Naive thymus-derived CD4-positive, alpha-beta T cell (primary cell): ENCODE measurements at places on chromosomes 13 and 19. TPM values are rescaled to one million over a fixed set of nuclear protein-coding genes. Genes with fewer than 3 reads are reported as not detected.

GRCh38 chr13:97583907-97584497, 150.0 kb downstream of the RAP2A start:
- no peaks in the 10 kb centered on the region for H3K4me1 ChIP-seq
- no peak for DNase-seq
- H3K27ac ChIP-seq: no peak overlapping the region
- no peaks in the 10 kb centered on the region for H3K27me3 ChIP-seq

The CGB1 gene
- total RNA-seq: not detected

- no peak overlapping the region for H3K4me3 ChIP-seq
- no peak for DNase-seq
- no peaks in the 10 kb centered on the region for H3K4me1 ChIP-seq
- H3K27ac ChIP-seq: no peak overlapping the region
Observed at GRCh38 chr13:66224663-66225062, 1005.5 kb downstream of the PCDH9 start.

GRCh38 chr13:78254113-78254512, 335.5 kb upstream of the EDNRB start:
- DNase-seq: no peak
- no peak overlapping the region for H3K27ac ChIP-seq
- no peaks in the 10 kb centered on the region for H3K27me3 ChIP-seq
- no peak overlapping the region for H3K4me3 ChIP-seq
- no peaks in the 10 kb centered on the region for H3K36me3 ChIP-seq

The APLP1 gene
- not detected for total RNA-seq

- peaks cover 6% of the 10 kb centered on the region for H3K36me3 ChIP-seq
- H3K27ac ChIP-seq: no peak overlapping the region
Observed at GRCh38 chr19:49830766-49831165, 12.7 kb downstream of the MED25 start.

- H3K36me3 ChIP-seq: no peaks in the 10 kb centered on the region
- no peak for DNase-seq
- no peaks in the 10 kb centered on the region for H3K4me1 ChIP-seq
Observed at GRCh38 chr13:91362908-91363307, 15.4 kb downstream of the MIR17HG start.

DNA sequence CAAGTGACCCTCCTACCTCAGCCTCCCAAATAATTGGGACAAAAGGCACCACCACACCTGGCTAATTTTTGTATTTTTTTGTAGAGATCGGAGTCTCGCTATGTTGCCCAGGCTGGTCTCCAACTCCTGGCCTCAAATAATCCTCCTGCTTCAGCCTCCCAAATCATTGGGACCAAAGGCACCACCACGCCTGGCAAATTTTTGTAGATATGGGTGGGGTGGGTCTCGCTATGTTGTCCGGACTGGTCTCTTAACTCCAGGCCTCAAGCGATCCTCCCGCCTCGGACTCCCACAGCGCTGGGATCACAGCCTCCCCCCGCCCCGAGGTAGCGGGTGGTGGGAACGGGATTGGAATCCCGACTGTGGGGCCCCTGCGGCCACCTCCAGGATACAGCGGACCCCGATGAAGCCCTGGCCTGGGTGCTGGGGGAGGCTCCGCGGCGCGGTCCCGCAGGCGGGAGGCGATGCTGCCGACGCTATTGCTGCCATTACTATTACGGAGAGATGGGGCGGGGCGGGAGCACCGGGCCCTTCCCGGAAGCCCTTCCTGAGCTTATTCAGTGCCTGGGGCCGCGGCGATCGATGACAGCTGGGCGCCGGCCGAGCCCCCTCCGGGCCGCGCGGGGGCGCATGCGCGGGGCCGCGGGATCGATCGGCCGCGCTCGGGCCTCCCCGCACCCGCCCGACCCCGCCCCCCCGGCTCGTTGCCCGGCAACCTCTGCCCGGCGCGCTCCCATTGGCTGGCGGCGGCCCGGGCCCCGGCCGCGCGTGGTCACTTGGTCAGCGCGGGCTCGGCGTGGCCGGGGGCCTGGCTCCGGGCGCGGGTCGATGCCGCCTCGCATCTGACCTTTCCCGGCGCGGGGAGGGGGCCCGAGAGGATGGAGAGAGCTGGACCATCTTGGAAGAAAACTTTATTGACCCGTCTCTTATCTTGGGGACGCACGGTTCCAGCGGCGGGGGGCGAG, 27.9 kb upstream of the ONECUT3 start:
- DNase-seq: peak; percentile 62
- H3K4me3 ChIP-seq: no peak overlapping the region
- H3K27me3 ChIP-seq: peaks cover 4% of the 10 kb centered on the region
- H3K4me1 ChIP-seq: peaks cover 3% of the 10 kb centered on the region
- no peaks in the 10 kb centered on the region for H3K36me3 ChIP-seq
